ENCODE measurements at places on chromosomes 2 and 18.

DNA sequence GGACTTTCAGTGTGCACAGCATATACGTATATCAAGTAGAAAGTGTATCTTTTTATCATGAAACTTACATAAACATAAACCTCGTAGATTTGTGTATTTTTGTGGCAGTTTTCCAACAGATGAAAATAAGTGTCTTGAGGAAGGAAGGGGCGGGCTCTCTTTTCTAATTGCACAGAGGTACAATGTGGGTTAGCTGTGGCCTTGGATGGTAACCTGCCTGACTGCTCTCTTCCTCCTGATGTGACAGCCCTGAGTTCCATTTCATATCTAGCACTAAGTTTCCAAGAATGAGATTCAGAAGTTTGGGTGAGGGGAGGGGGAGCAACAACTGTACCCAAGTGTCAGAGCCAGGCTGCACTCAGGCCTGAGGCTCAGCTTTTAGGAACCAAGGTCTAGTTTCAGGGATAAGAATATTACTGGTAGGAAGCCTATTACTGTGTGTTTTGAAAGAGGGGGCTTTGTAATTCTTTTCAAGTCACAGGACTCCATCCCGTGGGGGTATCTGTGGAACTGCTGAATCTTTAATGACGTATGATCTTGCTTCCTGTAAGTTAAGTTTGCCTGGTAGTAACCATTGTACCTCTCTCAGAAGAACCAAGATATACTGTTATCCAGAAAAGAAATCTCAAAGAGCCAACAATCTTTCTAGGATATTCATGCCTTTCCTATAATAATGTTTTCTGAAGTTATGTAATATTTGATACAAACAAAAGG, 483.7 kb downstream of the PTPRM start:
- DNase-seq, result no peak

DNA sequence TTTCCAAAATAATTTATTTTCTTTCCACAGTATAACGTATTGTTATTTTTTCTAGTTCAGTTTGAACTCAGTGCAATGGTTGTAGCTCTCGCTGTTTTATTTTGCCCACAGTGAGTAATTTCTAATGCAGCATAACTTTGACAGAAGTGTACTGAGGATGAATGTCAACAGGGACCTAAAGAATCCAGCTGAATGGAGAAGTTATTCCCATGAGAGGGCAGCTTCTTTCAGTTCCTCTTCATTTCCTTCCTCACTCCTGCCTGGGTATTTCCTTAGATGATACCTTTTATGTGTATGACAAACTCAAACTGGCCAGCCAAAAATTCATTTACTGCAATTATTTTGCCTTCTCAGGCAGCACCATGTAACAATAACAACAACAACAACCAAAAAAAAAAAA, 1223.1 kb upstream of the ZEB2 start:
- no peak for DNase-seq

GRCh38 chr2:103445347-103445746, 683.5 kb downstream of the TMEM182 start:
- no peak for DNase-seq

GRCh38 chr2:237727363-237727762, 71.2 kb upstream of the RBM44 start:
- DNase-seq, result no peak

- no peak for DNase-seq
These were observed 5.4 kb downstream of the MPPE1 start for GRCh38 chr18:11902522-11903292.

DNA sequence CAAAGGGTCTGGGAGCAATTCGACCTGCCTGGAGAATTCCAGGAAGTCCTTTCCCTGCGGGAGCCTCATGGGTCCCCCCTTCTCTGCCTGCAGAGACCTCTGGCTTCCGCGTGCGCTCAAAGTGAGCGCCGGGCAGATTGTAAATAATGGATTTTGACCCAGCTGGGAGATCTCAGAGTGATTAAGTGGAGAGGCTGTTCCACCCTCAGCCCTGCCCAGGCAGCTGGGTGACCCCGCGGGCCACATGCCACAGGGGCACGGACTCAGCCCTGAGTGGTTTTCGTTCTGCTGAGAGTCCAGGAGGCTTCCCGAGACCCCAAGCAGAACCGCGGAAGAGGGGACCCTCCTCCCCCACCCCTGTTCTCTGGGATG, 1.2 kb downstream of the KCNG2 start:
- no peak for DNase-seq

- DNase-seq, result no peak
These were observed 25.1 kb upstream of the EMILIN2 start for GRCh38 chr18:2821695-2822094.

GRCh38 chr2:186064507-186064906, 325.9 kb downstream of the FSIP2 start:
- DNase-seq, result no peak

GRCh38 chr2:196555161-196555560, 84.4 kb upstream of the CCDC150 start:
- no peak for DNase-seq

DNA sequence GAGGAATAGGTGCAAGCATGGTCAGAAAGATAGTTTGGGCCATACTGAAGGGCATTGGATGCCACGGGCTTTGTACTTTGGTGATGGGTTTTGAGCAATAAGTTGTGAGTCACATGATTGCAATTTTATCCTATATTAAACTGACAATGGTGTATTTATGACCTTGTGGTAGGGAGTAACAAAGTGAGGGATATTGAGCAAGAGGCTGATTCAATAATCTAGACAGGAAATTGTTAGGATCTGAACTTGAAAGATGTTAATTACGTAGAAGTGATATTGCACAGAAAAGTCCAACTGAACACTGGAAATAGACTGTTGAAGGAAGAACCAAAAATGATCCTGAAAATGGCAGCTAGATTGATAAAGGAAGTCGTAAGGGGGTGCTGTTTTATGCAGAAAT, 46.6 kb upstream of the TCF4 start:
- no peak for DNase-seq

DNA sequence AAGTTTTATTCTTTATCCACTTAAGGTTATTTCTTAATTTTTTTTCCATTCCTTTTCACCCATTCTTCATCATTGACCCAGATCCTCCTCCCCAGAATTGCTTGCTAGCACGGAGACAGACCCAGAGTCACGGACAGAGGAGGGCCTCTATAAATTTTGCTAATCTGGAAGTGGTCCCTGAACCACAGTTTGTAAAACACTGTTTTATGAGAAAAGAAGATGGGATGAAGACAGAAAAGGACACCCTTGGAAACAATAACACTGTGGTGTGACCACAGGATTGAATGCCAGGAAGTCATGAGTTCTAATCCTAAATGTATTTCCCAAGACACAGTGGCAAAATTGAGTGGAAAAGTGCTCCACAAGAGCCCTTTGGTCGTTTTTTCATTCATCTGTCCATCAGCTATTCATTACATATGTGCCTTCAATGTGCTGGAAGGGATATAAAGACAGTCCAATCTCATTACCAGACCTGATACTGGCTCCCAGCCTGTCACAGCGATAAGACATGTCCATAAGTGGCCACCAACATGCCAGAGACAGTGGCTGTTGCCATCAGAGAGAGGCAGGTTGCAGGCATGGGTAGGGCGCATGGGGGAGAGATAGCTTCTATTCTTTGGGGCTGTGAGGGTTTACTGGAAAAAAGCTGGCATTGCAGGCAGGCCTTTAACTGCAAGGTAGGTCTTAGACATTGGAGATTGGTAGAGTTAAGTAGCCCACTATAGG, 175.2 kb upstream of the ALPP start:
- no peak for DNase-seq

- DNase-seq, result no peak
These were observed 928.8 kb downstream of the CNTNAP5 start for GRCh38 chr2:124953921-124954320.

- no peak for DNase-seq
These were observed 9.2 kb downstream of the ALLC start for GRCh38 chr2:3667151-3667631.

GRCh38 chr2:102110171-102110570, 32.4 kb upstream of the IL1R1 start:
- DNase-seq, result no peak

- no peak for DNase-seq
These were observed 17.6 kb downstream of the FN1 start for GRCh38 chr2:215418064-215418963.

DNA sequence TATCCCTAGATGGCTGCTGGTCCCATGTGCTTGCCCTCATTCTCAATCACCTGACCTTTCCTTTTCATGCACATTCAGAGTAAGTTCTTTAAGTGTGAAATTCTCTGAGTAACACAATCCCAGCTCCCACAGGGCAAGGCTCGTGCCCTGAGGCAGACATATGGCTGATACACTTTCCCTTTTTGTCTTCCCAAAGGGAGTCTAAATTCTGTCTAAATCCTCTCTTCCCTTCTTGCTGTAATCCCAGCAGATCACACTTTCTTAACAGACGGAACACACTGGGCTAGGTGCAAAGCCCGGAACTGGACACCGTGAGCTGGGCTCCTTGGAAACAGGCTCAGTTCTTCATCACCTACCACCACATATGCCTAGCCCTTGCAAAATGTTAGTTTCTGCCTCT, 147.6 kb downstream of the GALNT14 start:
- DNase-seq, result no peak

DNA sequence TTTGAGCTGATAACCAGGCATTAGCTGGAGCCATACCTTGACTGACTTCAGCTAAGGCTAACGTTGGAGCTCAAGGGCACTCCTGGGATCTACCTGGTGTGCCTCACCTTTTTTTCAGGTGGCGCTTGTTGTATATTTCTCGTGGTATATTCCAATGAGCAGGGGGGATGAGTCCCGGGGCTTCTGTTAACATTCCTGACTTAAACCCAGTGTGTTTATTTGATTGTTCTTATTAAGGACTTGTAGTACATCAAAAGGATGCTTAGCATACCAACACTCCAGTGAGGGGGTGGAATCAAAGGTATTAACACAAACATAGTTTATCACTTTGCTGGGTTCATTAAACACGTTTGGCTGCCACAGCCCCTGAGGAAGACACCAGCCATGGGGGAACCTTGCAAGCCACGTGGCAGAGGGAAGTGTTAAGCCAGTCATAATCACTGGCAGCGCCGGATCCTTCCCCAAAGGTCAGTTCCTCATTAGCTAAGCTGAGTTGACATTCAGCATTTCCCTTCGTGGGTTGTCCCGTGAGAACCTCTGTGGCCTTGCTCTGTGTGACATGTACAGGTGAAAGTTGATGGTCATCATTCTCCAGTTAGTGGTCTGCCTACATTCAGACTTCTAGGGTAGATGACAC, 119.5 kb upstream of the MCFD2 start:
- DNase-seq, result no peak

GRCh38 chr2:55010149-55010591, 40.1 kb downstream of the RTN4 start:
- DNase-seq, result no peak

All from stimulated activated CD4-positive, alpha-beta T cell treated with anti-CD3 and anti-CD28 coated beads, Interleukin-4, amount 100 ng/mL, for 4 hours (primary cell).